ENCODE measurements at places on chromosomes 1 and 21.

GRCh38 chr1:206493279-206493678 lies 14.1 kb upstream of the RASSF5 start:
- no peak for DNase-seq

DNA sequence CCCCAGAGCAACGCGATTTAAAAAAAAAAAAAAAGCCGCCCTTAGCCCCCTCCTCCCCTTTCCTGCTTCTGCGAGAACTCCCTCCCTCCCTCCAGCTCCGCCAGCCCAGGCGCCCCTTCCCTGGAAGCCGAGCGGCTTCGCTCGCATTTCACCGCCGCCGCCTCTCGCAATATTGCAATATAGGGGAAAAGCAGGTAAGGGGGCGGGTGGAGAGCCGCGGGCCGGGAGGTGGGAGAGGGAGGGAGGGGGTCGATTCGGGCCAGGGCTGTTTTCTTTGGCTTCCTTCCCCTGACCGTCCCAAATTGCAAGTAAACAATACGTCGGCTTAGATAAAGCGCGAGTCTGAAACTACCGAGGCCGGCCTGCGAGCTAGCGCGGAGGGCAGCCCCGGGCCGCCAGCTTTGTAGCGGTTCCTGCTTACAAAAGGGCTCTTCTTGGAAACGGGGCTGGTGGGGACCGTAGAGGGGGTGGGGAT lies 408 bp downstream of the LMO4 start:
- peak; percentile 41 for DNase-seq

GRCh38 chr1:241611063-241611462 lies 29.1 kb downstream of the CHML start:
- DNase-seq = peak; percentile 48

DNA sequence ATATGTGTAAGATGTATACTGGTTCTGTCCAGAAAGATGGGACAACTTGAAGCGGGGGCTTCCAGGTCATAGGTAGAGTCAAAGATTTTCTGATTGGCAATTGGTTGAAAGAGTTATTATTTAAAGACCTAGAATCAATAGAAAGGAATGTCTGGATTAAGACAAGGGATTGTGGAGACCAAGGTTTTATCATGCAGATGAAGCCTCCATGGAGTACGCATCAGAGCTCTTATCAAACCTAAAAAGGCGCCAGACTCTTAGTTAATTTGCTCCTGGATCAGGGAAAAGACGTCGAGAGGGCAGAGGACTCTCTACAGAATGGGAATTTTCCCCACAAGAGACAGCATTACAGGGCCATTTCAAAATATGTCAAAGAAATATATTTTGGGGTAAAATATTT lies 23.7 kb upstream of the ETV3 start:
- no peak for DNase-seq

DNA sequence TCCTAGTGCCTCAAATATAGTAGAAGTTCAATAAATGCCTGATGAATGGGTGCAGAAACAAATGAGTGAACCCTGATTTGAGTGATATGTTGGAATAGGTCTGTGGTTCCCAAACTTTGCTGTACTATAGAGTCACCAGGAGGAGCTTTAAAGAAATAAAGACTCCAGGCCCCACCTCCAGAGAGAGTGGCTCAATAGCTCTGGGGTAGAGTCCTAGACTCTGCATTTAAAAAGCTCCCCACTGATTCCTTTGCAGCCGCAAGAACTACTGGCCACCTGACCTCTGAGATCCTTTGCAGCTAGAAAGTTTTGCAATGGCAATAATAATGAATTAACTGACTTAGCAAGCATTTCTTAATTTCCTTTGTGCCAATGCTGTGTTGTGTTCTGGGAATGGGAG lies 20.9 kb downstream of the TCHHL1 start:
- no peak for DNase-seq

DNA sequence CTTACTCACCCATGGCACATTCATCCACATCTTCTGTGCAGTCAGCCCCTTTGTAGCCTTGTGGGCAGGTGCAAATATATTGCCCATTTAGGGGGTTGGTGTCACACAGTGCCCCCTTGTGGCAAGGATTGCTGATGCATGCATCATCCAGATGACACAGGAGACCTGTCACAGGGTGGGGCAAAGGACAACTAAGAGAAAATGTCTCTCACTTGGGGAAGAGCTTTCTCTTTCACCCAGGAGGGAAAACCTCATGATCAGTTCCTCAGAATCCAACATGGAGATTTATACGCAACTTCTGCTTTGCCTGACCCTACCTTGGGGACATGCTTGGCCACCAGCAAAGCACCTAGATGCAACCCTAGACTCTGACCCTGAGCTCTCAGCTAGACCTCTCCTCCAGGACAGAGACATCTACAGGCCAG lies 71.8 kb upstream of the ADAM30 start:
- DNase-seq = peak; percentile 20

GRCh38 chr1:222283147-222283768 lies 264.6 kb downstream of the HHIPL2 start:
- DNase-seq = no peak

GRCh38 chr21:35072960-35073359 lies 23.9 kb upstream of the RUNX1 start:
- DNase-seq = no peak

DNA sequence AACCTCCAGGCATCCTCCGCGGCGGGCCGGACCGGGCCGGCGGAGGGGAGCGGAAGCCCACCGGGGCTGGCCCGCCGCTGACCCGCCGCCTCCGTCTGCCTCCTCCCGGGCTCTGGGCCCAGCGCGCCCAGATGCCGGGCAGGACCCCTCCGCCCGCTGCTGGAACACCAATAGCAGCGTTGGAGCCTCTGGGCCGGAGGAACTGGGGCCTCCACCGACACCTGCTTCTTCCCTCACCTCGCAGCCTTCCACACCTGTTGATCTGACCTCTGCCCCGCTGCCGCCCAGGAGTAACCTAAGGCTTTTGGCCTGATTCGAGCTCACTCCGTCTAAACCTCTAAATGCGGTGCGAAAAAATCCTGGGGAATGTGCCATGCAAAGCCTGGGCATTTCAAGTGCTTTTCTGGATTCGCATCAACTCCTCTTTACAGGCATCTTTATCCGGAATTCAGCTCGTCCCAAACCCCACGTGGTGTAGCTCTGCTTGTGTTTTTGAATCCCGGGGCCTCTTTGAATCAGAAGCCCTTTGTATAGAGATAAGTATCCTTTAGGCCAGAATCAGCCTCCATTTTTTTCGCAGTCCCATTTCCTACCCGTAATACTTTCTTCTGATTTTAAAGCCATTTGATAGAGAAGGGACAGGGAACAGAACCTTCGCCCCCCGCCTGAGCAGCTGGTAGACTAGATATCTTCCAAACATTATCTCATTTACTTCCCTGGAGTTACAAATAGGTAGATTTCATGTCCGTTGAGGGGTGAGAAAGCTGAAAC lies 680 bp upstream of the CNN3 start:
- peak; percentile 82 for DNase-seq

DNA sequence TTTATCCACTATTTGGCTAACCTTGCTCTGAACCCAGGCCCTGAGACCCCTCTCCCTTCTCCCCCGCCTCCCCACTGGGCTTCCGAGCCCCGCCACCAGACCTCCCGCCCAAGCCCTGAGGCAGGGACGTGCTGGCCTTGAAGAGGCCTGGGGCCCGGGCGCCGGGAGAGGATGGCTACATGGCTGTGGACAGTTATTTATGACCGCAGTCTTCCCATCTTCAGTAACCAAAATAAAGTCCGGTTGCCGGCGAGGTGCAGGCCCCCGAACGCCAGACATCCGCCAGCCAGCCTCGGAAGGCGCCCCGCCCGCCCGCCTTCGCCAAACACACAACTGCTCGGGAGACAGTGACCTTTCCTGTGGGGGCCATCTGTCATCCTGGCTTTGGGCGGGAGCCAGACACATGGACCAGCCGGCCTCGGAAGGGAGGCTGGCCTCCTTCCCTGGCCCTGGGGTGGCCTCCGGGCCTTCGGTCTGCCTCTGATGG lies 69.0 kb downstream of the DHRS3 start:
- no peak for DNase-seq

DNA sequence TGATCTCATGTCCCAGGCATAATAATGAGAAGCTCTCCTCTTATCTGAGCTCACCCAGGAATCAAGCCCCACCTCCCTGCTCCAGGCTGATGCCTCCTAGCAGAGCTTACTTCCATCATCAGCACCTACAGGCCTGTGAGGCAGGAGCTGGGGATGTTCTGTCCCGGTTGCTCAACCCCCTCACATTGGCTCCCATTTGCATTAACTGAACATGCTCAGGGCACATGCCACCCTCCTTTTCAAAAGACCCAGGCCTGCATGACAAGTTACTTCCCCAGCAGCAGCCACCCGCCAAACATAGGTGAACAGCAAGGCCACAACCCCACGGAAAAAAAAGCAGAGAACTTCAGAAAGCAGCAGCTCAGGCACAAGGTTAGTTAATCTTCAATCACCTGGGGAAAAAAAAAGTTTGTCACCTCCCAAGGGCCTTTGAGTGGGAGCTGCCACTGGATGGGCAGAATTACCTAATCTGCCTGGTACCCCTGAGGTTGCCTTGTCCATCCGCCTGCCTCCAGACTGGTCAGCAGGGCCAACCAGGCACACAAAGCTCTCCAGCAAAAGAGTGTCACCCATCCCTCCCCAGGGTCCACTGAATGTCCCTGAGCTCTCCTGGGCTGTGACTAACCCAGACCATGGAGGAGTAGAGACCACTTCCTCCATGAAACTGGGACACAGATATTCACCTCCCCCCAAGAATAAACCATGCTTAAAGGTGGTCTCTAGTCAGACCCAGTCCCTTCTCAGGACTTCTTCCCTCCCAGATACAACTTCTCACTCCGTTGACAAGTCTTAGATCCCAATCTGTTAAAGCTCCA lies 4.4 kb downstream of the KCNN3 start:
- no peak for DNase-seq

DNA sequence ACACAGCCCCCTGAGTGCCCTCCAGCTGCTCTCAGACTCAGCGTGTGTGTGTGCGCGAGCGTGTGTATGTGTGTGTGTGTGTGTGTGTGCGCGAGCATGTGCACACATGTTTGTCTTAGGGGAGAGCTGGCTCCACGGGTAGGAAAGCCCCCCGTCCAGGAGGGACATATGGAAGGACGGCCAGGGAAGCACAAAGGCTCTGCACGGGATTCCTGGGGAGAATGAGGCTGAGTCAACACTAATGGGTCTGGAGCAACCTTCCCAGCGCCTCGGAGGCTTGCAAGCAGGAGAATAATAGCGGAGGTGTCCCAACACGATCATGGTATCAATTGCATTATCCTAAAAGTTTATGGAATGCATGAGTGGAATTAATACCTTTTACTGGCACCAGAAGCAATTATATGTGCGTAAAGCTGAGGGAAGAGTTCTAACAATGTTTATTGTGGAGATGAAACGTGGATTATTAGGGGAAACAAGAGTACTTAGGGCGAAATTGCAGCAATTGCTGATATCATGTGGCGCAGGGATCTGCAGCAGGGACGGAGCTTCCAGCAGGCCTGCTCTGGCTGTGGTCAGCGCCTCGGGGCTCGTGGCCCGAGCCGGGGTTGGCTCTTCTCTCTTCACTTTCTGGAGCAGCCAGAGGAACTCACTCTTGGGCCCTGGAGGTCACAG lies 40.3 kb upstream of the CCDC27 start:
- DNase-seq = no peak

DNA sequence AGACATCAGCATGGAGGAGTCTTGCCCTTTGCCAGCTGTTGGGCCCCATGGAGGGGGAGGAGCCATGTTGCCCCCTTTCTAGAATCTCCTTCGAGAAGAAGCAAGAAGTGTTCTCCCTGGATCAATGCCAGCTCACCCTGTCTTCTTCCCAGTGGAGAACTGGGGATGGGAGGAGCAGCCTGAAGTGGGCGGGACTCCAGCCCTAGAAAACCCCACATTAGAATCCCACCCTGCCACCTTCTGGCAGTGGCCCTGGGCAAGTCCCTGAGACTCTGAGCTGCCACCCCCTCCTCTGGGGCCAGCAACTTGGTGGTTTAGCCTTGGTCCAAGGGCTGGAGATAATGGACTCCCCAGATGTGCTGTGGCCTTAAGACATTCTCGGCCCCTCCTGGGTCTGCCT lies 51.7 kb downstream of the PAX7 start:
- no peak for DNase-seq

DNA sequence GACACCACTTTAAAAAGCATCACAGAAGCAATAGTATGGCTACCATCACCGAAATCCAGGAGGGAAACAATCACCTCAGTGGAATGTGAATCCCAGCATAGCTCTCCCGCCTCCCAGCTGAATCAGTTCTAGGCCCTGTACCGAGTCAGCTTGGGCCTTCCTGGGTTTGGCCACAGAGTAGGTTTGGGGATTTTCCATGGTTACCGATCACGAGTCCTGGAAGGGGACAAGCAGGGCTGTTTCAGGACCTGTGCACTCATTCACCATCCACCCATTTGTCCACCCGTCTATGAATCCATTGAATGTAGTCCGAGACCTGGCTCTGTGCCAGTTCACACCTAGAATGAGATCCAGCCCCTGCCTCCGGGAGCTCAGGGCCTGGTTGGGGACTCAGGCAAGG lies 94.2 kb downstream of the ARHGEF10L start:
- no peak for DNase-seq

DNA sequence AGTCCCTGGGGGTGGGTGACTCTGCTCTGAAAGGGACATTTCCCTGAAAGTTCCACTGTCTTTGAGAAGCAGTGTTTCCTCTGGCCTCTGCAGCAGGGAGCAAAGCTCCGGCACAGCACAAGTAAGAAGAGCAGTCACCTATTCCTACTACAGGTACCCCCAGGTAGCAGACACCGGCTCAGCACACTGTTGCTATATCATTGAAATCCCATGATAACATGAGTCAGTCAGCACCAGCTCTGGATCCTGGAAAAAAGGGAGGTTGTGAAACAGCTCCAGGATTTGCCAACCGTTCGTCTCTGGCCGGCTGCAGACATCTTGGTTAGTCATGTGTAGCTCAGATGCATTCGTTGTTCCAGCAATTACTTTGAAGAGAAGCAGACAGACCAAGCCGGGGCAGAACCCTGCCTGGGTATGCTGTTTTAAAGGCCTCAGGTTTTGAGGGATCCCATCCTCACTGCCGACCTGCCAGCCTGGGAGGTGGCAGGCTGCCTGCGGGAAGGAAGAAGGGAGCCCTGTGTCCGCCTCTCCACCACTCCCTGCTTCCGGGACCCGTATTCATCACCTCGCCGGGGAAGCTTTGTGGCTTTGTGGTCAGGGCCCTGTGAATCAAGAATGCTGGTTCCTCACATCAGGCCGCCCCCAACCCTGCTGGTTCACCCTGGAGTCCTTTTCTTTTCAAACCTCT lies 139.2 kb downstream of the CLIC6 start:
- DNase-seq = no peak

DNA sequence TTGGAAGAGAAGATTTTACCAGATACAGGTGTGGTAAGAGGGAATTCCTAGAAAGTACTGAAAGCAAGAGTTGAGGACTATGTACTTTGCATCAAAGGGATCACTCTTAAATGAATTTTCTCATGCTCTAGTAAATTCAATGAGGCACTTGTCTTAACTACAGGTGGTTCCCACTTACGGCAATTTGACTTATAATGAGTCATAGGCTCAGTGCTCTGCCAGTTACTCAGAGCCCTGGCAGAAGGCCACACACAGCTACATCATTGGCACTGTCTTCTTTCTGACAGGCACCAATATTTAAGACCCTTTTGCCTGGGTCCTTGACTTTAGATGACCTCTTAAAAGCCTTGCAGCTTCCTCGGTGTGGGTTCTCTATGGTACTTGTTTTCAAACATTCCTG lies 15.9 kb upstream of the ADAMTS5 start:
- no peak for DNase-seq

- no peak for DNase-seq
Measured at GRCh38 chr1:209219791-209220524, 363.6 kb upstream of the CAMK1G start.

- no peak for DNase-seq
Measured at GRCh38 chr1:2989976-2990375, 31.3 kb upstream of the ACTRT2 start.
